ENCODE measurements at places on chromosomes 7 and 10. TPM values are rescaled to one million over a fixed set of nuclear protein-coding genes. Genes with fewer than 3 reads are reported as not detected.

GRCh38 chr10:91603931-91604331 is 28.9 kb downstream of the PPP1R3C start:
- no peak for DNase-seq

GRCh38 chr7:5514440-5515035 is 90.9 kb upstream of the TNRC18 start:
- no peak for DNase-seq

- no peak for DNase-seq
Measured at GRCh38 chr10:546451-546850, 143.0 kb downstream of the DIP2C start.

DNA sequence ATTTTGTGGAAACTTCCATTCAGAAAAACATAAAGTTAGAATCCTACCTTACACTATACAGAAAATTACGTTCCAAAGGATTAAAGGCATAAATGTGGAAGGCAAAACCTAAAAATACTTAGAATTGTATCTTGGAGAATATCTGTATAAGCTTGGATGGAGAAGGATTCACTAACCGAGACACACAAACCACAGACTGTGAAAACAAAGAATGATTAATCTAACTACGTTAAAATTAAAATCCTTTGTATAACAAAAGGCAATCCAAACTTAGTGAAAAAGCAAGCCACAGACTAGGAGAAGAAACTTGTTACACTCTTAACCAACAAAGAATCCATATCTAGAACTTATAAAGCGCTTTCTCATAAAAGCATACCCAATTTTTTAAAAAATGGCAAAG is 678.8 kb downstream of the INHBA start:
- DNase-seq, result no peak

Gene FAM25C
- total RNA-seq, result not detected

GRCh38 chr10:130928306-130928705 is 383.2 kb downstream of the TCERG1L start:
- DNase-seq, result no peak

DNA sequence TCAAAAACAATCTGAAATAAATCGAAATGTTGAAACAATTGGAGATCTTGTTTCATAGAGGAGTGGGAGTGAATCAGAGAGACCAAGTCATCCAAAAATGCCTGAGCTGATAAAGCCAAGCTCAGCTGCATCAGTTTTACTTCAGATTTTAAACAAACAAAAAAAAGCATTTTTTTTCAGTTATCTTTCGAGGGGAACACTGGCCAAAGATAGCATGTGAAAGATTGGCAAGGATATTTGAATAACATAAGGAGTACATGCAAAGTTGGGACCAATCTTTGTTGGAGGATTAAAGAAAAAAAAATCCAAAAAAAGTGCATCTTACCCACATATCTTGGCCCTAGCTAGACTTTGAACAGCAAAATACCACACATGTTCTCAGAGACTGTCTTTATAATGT is 47.2 kb downstream of the RHOBTB1 start:
- no peak for DNase-seq

DNA sequence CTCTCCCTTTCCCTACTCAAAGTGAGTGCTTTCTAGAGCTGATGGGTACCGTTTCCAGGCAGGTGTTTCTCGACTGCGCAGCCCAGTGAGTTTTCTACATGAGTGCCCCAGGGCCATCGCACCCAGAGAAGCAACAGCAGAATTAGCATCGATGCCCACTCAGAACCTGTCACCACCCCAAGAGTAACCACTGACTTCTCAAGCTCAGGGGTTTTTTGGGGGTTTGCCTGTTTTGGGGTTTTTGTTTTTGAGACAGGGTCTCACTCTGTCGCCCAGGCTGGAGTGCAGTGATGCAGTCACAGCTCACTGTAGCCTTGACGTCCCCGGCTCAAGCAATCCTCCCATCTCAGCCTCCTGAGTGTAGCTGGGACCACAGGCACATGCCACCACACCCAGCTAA is 25.7 kb downstream of the SNX8 start:
- DNase-seq, result no peak

DNA sequence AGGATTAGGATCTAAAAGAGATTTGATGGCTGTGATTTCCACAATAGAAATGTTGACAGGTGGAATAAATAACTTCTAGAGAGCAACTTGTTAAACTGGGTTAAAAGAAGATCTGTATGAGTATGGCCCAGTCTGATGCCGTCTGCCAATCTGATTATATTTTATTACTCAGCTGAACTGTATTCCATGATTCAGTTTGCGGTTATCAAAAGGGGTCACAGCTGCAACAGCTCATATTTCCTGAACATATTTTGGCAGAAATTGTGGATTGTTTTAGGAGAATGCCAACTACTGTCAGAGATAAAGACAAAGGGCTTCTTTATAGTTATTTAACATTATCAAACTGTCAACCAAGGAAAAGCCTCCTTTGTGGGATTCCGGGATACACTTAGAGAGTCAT is 244.8 kb upstream of the MINDY3 start:
- DNase-seq, result no peak

DNA sequence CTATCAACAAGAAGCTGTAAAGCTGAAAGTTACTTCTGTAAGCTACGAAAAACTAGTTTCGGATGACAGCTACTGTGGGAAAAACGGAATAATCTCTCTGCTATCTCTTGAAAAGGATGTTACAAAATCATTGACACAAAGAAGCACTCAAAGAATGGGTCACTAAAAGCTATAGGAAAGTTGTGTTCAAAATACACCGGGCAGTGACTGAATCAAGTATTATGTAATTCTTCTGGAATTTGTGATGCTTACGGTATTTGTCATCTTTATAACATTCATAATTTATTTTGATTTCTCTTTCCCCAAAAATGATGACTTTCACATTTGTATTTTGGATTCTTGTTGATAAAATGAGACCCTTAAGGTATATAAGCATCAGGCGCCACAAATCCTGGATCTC is 112.1 kb upstream of the KLF6 start:
- no peak for DNase-seq

Gene GJD4
- not detected for total RNA-seq

Gene VENTX
- total RNA-seq, result 5.7 TPM

All from naive thymus-derived CD4-positive, alpha-beta T cell (primary cell).